D341Med (cell line): ENCODE measurements at places on chromosomes 3 and 15.

DNA sequence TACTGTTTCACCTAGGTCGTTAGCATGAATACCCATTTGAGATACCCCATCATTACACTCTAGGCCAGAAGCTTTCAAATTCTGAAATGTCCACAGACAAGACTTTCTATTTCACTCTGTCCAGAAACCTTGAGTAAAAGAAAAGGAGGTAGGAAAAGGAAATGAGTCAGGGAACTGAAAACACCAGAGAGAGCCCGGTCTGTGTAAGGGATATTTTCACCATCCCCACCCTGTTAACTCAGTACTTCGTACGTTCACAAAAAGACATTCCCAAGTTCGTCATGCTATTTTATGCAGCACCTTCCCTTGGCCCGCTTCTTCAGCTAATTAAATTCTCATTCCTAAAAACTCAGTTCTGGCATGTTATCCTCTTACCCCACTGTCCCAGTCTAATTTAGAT lies 89.4 kb upstream of the SOX2 start:
- no peak for DNase-seq

- DNase-seq: no peak
These were observed 22.7 kb downstream of the EXD1 start for GRCh38 chr15:41207687-41208448.

- no peak for DNase-seq
These were observed 244.2 kb upstream of the CDIN1 start for GRCh38 chr15:36335224-36335623.

DNA sequence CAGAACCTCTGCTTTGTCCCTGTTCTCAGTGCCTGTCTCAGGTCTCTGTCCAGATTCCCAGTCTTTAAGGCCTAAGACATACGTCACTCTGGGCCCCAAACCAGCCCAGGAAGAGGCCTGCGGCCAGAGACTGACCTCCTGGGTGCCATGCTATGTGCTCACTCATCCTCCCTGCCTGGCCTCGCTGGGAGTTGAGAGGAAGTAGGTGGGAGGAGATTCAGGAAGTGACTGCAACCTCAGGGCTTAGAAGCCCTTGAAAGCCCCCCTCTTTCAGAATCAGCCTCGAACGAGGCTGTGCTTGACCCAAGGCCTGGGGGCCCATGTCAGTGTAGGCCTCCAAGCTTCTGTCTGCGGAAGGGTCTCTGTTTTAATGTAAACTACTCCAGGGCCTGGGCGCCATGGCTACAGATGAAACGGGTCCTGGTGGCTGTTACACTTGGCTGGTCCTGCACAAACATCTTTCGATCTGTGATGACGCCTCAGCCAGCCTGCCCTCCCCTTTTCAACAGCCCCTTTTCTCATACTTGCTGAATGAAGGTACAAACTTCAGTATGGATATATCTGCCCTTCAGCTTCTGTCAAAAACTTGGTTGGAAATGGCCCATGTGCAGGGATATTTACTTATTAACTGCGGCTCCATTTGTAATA lies 11.7 kb downstream of the RASGRF1 start:
- no peak for DNase-seq

- no peak for DNase-seq
These were observed 23.1 kb upstream of the MBNL1 start for GRCh38 chr3:152245498-152246170.

DNA sequence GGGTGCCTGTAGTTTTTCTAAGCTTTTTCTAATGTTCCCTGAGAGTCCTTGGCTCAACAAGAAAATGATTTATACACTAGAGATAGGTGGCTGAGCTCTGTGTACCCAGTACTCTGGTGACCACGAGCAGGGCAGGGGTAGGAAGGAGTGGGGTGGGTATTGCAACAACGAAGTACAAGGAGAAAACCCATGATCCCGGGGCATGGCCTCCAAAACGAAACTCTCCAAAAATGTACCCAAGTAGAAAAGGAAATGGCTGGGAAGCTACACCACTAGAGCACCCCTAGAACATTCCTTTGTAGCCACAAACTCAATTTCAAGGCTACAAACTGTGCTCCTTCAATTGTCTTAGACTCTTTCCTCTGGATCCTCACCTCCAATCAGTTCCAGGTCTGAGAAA lies 138.9 kb downstream of the DUT start:
- DNase-seq: no peak

DNA sequence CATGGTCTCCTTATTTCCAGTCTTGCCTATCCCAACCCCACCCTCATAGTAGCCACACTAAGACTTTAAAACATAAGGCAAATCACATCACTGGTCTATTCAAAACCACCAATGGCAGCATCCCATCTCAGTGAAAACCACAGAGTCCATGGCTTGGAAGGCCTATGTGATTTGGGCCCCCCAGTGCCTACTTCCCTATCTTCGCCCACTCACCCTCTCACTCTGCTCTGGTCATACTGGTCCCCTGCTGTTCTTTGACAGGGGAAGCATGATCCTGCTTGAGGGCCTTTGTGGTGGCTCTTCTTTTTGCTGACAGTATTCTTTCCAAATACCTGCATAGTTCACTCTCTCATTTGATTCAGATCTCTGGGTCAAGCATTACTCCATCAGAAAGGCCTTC lies 3.3 kb downstream of the GTF2A2 start:
- no peak for DNase-seq

DNA sequence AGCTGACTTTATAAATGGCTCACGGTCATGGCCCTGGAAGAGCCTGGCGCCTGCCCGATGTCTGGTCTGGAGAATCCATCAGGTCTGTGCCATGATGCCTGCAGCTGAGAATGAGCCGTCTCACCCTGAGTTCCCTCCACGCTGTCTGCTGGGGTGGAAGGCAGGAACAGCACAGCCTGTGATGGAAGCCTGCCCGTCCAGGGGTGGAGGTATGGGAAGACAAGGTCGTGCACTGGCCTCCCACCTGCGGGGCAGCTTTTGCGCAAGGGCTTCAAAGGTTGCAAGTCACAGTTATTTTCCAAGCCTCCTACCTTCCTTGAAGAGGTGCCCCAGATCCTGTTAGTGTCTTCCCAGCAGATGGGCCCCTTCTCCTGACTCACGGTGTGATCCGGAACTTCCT lies 275.5 kb downstream of the FAM43A start:
- DNase-seq: no peak
